Tibial nerve (tissue), 4 donors: ENCODE measurements at places on chromosomes 11 and 22. TPM values are rescaled to one million over a fixed set of nuclear protein-coding genes. Genes with fewer than 3 reads are reported as not detected.

Gene SERPING1
- total RNA-seq, result 826 TPM

Gene TOP3B
- 68.1 TPM for total RNA-seq

Gene SYCE3
- total RNA-seq, result not detected

Gene ENTHD1
- 0.42 TPM for total RNA-seq

Gene SLC1A2
- total RNA-seq, result 0.22 TPM

Gene FAM89B
- 46.5 TPM for total RNA-seq

Gene MAPK8IP2
- total RNA-seq, result 5.7 TPM

Gene TREH
- total RNA-seq, result not detected

Gene KCNJ4
- total RNA-seq, result 0.63 TPM

Gene LRP4
- total RNA-seq, result 50.7 TPM

- no peaks in the 10 kb centered on the region for H3K36me3 ChIP-seq
- peak; percentile 58 for DNase-seq
Observed at GRCh38 chr11:88016392-88017170, 158.7 kb downstream of the RAB38 start.

DNA sequence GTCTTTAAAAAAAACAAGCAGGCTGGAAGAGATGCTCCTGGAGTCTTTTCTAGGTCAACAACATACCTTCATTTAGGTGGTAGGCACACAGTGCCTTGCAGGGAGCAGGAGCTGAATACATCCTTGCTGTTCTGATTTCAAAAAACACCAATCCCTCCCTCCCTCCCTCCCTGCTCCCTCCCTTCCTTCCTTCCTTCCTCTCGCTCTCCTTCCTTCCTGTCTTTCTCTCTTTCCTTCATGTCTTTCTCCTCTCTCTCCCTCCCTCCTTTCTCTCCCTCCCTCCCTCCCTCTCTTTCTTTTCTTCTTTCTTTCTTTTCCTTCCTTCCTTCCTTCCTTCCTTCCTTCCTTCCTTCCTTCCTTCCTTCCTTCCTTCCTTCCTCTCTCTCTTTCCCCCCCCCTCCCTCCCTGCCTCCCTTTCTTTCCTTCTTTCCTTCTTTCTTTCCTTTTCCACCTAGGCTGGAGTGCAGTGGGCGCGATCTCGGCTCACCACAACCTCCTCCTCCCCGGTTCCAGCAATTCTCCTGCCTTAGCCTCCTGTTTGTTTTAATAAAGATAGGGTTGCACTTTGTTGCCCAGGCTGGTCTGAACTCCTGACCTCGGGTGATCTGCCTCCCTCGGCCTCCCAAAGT lies 245.1 kb downstream of the MIAT start:
- peak overlapping the region; percentile 26 for H3K4me3 ChIP-seq
- DNase-seq, result no peak
- H3K4me1 ChIP-seq, result peaks cover 10% of the 10 kb centered on the region
- no peaks in the 10 kb centered on the region for H3K36me3 ChIP-seq

DNA sequence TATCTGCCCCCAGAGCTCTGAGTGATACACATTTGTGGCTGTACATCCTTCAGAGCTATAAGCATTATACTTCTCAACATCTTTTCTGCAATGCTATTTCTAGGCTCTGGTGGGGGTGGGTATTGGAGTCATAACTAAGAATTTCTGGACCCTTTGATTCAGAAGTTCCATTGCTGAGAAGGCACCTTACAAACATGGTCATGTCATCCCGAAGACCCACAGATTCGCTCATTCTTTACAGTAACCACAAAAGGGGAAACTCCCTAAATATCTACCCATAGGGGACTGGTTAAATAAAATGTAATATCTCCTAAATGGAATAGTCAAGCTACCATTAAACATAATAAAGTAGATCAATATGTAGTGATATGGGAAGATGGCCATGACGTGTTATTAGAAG lies 98.8 kb downstream of the PRR5L start:
- no peaks in the 10 kb centered on the region for H3K27me3 ChIP-seq
- H3K4me3 ChIP-seq, result no peak overlapping the region
- DNase-seq, result no peak
- H3K4me1 ChIP-seq, result no peaks in the 10 kb centered on the region
- H3K27ac ChIP-seq, result no peak overlapping the region

DNA sequence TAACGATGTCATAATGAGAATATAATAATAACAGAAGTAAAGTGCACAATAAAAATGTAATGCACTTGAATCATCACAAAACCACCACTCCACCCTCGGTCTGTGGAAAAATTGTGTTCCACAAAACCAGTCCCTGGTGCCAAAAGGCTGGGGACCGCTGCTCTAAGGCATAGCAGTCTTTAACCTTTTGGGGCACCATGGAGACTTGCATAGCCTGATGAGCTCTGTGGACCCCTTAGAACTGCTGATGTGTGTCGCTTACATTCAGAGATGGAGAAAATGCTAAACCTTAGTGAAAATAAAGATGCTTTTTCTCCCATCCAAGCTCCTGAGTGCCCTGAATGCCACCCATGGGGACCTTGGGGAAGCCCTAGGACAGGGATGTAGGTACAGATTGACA lies 87.6 kb upstream of the SEPTIN5 start:
- H3K4me3 ChIP-seq, result no peak overlapping the region
- no peaks in the 10 kb centered on the region for H3K27me3 ChIP-seq
- peaks cover 5% of the 10 kb centered on the region for H3K4me1 ChIP-seq
- H3K36me3 ChIP-seq, result no peaks in the 10 kb centered on the region
- no peak for DNase-seq
- no peak overlapping the region for H3K27ac ChIP-seq

- H3K4me1 ChIP-seq, result peaks cover 12% of the 10 kb centered on the region
- no peak overlapping the region for H3K27ac ChIP-seq
- H3K27me3 ChIP-seq, result no peaks in the 10 kb centered on the region
- no peak for DNase-seq
Observed at GRCh38 chr11:61689164-61689496, 8.9 kb downstream of the DAGLA start.

DNA sequence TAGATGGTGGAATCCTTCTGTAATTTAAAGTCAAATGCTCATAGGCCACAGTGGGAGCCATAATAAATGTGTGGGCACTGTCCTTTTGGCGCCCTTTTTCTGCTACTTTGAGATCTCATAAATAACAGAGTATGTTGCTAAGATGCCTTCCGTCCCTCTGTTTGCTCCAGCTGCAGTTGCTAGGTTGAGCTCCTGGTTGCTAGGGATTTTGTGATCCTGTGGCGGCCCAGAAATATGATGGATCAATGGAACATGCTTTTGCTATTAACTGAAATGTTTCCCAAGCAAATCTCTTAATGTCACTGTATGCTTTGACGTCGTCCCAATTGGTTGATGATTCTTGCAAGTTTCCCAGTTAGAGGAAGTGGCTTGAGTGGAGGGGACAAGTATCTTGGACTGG lies 53.5 kb downstream of the MYO18B start:
- H3K4me1 ChIP-seq, result no peaks in the 10 kb centered on the region
- no peaks in the 10 kb centered on the region for H3K36me3 ChIP-seq
- DNase-seq, result no peak
- H3K27ac ChIP-seq, result no peak overlapping the region
- no peak overlapping the region for H3K4me3 ChIP-seq
- H3K27me3 ChIP-seq, result no peaks in the 10 kb centered on the region

DNA sequence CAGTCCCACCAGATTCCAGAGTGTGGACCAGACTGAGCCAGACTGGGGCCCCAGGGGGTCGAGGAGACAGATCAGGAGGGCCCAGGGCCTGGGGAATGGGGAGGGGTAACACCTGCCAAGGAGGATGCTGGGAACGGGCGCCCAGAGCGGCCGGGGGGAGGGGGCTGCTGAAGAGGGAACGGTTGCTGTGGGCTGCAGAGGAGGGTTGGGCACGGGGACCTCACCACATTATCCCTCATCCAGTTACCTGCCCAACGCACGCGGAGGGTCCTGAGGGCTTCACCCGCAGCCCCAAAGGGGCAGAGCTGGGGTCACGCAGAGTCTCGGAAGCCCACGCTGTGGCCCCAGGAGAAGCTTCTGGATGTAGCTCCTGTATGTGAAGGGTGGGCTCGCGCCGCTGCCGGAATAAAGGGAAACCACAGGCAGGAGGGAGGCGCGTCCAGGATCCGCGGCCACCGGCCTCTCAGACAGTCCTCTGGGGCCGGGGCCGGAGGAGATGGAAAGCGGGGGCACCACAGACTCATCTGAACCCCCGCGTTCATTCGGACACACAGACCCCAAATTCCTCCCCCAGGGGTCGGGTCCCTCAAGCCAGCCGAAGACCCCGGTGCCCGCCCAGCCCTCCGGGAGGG lies 866 bp upstream of the SELENOO start:
- H3K27ac ChIP-seq, result peak overlapping the region; percentile 69
- H3K4me1 ChIP-seq, result no peaks in the 10 kb centered on the region
- no peaks in the 10 kb centered on the region for H3K36me3 ChIP-seq
- H3K4me3 ChIP-seq, result peak overlapping the region; percentile 80
- DNase-seq, result no peak
- no peaks in the 10 kb centered on the region for H3K27me3 ChIP-seq

DNA sequence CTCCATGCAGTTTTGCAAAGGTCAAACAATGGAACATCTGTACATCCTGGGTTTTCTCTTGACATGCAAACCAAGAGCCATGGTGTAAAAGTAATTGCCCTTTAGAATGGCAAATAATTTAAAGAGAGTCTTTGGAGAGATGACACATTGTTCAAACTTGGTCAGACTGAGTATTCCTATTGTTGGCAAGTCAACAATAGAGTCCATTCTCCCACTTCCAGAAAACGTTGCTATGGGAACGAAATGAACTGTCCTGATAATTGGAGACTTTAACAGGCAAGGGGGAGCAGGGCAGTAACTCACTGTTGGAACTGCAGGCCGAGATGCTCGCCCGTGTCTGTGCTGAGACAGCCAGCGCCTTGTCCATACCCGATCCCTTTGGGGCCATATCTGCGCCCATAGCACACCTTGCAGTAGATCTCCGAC lies 13.9 kb downstream of the CSRP3 start:
- no peak for DNase-seq
- no peak overlapping the region for H3K27ac ChIP-seq
- no peaks in the 10 kb centered on the region for H3K4me1 ChIP-seq
- no peaks in the 10 kb centered on the region for H3K36me3 ChIP-seq

- no peaks in the 10 kb centered on the region for H3K4me1 ChIP-seq
- no peaks in the 10 kb centered on the region for H3K36me3 ChIP-seq
- H3K27me3 ChIP-seq, result no peaks in the 10 kb centered on the region
- H3K27ac ChIP-seq, result no peak overlapping the region
- no peak for DNase-seq
- no peak overlapping the region for H3K4me3 ChIP-seq
Observed at GRCh38 chr22:39815932-39816331, 77.6 kb downstream of the ENTHD1 start.

DNA sequence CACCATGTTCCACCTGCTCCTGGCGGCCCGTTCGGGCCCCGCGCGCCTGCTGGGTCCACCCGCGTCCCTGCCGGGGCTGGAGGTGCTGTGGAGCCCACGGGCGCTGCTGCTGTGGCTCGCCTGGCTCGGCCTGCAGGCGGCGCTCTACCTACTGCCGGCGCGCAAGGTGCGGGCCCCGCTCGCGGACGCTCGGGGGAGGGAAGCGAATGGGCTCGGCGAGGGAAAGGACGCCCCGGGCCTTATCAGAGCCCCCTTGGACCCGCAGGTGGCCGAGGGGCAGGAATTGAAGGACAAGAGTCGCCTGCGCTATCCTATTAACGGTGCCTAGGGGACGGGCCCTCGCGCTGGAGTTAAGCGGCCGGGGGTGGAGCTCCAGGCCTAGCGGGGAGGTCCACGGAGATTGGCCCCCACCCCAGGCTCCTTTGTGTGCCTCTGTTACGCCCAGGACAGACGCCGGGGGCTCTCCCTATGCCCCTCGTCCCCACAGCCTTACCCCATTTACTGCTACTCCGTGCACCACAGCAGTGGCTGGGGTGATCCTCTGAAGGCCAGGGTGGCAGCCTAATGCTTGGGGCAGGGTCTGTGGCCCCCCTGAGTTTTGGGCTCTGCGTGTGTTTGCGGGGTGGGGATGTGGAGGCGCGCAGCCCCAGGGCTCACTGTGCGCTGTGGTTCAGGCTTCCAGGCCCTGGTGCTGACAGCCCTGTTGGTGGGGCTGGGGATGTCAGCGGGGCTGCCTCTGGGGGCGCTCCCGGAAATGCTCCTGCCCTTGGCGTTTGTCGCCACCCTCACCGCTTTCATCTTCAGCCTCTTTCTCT lies 1.1 kb downstream of the TM7SF2 start:
- H3K27ac ChIP-seq, result peak overlapping the region; percentile 71
- H3K4me1 ChIP-seq, result peaks cover 51% of the 10 kb centered on the region

DNA sequence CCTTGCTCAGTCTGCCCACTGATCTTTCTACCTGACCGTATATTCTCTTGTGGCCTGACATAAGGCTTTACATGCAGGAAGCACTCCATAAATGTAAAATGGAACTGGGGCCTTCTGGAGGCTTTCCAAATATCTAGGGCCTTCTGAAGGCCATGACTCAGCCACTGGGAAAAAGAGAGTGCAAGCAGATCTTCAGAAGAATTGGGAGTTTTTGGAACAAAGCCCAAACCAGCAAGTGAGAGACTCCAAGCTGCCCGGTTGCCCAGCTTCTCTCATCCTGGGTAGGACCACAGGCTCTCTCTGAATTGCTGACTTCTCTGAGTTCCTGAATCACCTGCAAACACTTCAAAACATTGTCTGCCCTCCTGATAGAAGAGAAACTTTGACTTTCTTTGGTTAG lies 107.9 kb upstream of the BMAL1 start:
- no peak overlapping the region for H3K27ac ChIP-seq
- no peaks in the 10 kb centered on the region for H3K36me3 ChIP-seq
- no peak for DNase-seq
- H3K4me3 ChIP-seq, result no peak overlapping the region

DNA sequence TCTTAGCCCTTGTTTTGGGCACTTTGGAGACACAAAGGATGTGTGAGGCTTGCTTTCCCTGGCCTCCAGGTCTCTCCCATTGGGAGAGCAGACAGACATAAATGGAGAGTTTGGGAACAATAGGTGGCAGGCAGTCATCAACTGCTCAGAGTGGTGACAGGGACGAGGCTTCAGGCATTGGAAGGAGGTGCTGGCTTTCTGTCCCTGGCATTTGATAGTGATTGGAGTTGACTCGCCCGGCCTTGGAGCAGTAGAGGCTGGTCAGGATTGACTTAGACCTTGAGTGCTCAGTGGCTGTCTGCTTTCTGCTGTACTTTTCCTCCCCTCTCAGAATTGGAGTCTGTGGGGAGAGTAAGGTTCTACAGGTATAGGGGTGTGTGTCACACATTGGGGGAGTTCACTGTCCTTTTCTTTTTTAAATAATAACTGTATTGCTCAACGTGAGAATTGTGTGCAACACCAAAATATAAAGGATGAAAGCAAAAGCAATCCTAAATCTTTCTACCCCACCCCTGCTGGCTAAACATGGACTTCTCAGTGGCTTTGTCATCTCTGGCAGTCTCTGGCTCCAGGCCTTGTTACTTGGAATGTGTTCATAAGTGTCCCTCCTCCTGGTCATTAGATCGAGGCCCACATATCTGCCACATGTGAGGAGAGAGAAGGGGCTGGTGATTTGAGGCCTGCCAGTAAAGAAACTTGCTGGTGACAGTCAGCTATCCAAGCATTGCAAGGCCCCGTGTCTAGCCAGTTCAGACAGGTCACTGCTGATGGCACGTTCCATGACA lies 21.1 kb downstream of the SHISA8 start:
- H3K36me3 ChIP-seq, result peaks cover 98% of the 10 kb centered on the region
- H3K27me3 ChIP-seq, result no peaks in the 10 kb centered on the region
- DNase-seq, result no peak
- H3K4me1 ChIP-seq, result no peaks in the 10 kb centered on the region
- no peak overlapping the region for H3K4me3 ChIP-seq
